ENCODE measurements at places on chromosomes 6 and 20.

GRCh38 chr6:117550078-117550600 is 52.2 kb downstream of the GOPC start:
- DNase-seq, result no peak

DNA sequence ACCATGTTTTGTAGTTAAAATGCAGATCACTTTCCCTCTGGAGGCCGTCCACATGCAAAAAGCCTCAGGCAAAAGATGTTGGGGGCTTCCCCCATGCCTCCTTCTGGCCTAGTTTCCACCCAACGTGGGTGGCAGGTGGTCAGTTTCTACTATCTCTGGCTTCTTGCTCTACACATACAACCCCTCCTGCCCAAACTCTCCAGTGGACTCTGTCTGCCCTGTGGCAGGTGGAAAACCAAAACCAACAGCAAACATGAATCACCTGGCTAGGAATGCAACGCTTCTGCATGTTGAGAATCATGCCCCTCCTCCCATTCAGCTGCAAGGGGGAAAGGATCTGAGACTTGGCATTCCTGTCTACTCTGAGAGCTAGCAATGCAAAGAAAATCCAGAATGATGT is 94.8 kb downstream of the MBOAT1 start:
- DNase-seq, result peak; percentile 80

DNA sequence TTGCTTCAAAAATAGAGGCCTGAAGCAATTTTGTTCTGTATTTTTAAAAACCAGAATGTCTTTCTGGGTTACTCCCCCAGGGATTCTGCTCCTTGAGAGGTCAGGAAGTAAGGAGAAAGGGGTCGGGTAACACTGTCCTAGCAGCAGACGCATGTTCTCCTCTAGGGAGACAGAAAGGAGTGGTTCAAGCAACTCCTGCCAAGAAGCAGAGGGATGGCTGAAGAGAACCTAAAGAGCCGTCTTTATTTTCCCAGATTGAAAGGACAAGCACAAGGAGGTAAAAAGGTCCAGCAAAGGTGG is 58.0 kb upstream of the SLC4A11 start:
- no peak for DNase-seq

DNA sequence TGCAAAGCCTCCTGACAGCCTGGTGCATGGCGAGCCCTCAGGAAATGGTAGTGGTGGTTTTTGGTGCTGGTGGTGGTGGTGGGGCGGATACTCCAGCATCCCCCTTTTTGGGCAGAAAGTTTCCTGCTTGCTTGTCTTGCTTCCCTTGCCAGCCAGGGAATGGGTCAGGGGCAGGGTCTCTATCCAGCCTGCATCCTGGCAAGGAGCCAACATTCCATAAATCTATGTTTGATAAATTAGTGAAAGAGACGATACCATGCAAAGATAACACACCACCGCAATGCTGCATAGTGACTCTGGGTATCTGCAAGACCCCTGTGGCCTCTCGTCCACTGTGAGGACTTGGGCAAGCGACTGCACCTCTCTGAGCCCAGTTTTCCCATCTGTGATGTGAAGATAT is 246.2 kb downstream of the LRFN2 start:
- no peak for DNase-seq

GRCh38 chr6:47134476-47135189 is 92.5 kb upstream of the ADGRF1 start:
- peak; percentile 99 for DNase-seq

- DNase-seq, result peak; percentile 68
Measured at GRCh38 chr6:125983246-125983945, 2.9 kb upstream of the TRMT11 start.

DNA sequence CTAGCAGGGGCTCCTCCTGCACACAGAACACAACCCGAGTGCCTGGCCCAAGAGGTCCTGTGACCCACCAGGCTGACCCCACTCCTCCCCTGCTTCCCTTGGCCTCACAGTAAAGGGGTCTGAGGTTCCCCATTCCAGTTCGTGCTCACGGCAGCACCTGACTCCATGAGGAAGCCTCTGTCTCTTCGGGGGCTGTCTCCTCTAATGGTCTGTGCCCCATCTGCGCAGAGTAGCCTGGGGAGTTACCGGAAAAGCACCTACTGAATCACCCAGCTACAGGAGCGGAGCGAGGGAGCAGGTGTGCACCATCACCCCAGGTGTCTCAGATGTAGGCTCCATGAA is 93.2 kb downstream of the ASXL1 start:
- no peak for DNase-seq

All from renal cortical epithelial cell (primary cell).